NCI-H226 (cell line): ENCODE measurements at places on chromosomes 2 and 18.
A peak's percentile ranks its signal among the peaks of the same experiment; 100 is the strongest.

- DNase-seq = no peak
Measured at GRCh38 chr2:1154710-1155594, 204.3 kb downstream of the SNTG2 start.

GRCh38 chr2:227389231-227389630, 1.5 kb upstream of the SCYGR1 start:
- no peak for DNase-seq

- DNase-seq = peak; percentile 32
Measured at GRCh38 chr2:64543008-64543697, 19.0 kb downstream of the AFTPH start.

DNA sequence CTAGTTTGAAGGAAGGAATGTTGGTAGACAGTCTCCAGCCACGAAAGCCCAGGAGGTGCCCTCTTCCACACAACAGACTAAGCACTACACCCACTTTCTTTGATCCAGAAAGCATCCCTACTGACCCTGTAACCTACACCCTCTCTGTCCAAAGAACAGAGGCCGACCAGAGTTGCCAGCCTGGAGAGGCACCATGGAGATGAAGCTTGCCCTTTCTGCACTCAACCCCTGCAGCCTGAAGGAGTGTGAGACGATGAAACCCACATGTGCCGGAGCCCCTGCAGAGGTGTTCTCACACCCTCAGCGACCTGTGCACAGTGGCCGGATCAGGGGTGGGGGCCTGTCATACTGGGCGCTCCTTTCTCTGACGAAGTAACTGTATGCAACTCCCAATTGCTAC, 136.3 kb downstream of the ZNF516 start:
- DNase-seq = no peak

DNA sequence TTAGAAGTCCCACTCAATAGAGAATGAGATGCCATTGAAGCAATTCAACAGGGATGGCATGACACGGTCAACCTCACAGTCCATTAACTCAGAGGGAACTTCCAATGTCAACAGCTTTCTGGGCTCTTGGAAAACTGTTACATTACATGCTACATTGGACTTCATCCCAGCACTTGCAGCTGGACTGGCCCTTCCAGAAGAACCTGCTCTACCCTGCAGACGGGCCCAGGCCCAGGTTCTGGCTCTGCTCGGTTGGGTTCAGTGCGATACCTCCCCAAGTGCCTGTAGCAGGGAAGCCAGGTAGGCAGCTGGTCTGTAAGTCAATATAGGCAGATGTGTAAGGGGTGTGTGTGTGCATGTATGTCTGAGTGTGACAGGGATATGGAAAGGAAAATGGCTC, 12.9 kb downstream of the LAMA1 start:
- no peak for DNase-seq

DNA sequence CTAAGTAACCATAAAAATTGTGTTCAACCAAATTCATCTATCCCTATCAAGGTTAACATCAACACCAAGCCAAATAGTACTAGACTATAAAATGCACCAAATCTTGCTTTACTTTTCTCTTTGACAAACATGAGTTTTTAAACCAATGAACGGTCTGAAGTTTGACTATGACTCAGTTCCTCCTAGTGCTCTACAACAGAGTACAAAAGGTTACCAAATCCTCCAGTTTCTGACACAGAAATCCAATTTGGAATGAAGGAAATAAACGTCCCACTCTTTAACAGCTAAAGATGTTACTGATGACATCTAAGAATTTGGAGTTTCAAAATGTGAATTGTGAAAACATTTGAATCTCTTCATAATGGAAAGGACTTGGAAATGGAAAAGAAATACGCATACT, 11.8 kb upstream of the ACVR1 start:
- DNase-seq = no peak

GRCh38 chr2:126858013-126858412, 40.7 kb upstream of the TEX51 start:
- no peak for DNase-seq

- peak; percentile 64 for DNase-seq
Measured at GRCh38 chr2:86035883-86036668, 69.6 kb downstream of the POLR1A start.

DNA sequence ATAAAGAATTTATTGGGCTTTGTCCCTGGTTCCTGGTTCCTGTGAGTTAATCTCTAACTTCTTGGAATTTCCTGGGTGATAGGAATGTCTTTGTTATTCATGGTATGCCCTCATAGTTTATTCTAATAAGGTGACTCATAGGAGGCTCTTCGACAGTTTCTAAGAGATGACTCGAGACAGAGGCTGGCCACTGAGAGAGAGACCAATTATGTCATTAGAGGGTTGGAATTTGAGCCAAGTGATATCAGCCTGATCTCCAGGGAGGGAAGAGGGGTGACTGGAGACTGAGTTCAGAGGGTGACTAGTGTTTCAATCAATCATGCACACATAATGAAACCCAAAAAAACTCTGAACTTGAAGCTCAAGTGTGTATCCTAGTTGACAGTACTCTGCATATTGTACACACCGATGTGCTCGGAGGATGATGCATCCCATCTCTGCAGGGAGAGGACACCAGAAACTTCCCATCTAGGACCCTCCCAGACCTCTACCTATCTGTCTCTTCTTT, 185.7 kb downstream of the MTCL1 start:
- peak; percentile 95 for DNase-seq

GRCh38 chr2:98134172-98135005, 47.4 kb downstream of the VWA3B start:
- no peak for DNase-seq

GRCh38 chr18:3508576-3509549, 58.9 kb downstream of the TGIF1 start:
- no peak for DNase-seq

- peak; percentile 24 for DNase-seq
Measured at GRCh38 chr2:26640781-26641564, at the start of gene CIB4. TSS of gene CIB4 (minus strand) at chr2:26641366. CDS start at chr2:26641314, 52 bp downstream.

DNA sequence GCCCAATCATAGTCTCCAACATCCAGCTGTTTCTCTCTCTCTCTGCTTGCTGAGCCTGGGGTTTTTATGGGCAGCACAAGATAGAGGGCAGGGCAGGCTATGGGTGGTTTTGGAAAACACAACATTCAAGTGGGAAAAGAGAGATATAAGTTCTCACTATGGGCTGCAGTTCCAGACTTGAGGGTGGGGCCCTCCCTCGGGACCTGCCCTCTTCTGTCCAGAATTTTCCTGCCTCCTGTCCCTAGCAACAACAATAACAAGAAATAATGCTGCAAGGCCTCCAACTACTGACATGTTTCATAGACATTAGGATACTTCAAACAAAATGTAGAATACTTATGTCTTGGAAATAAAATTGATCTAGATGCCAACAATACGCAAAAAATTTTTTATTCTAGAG, 107.8 kb downstream of the C18orf54 start:
- no peak for DNase-seq

GRCh38 chr2:85800586-85800985, 46.8 kb downstream of the ATOH8 start:
- DNase-seq = no peak

DNA sequence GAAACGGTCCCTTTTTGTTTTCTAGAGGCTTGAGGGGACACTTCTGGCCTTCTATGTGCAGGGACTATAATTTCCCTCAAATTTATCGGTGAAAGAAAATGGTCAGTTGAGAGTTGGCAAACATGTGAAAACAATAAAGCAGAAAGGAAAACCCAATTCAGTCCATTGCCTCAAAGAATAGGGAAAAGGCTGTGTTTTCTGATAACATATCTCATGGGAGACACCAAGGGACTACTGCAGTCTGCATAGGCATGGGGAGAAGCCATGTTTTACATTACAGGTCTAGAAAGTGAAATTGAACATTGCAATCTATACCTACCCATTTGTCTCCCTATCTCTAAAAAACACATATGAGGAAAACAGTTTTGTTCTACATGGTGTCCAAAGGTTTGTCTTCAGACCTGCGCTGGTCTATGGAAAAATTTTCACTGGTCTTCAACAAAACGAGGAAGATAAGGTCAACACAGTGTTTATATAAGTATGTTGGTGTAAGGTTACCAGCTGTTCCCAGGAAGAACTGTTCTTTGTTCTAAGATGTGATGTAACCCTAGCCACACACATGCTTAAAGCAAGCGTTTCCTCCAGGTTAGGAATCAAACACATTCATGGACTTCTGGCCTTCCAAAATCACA, 179.7 kb downstream of the MREG start:
- no peak for DNase-seq

DNA sequence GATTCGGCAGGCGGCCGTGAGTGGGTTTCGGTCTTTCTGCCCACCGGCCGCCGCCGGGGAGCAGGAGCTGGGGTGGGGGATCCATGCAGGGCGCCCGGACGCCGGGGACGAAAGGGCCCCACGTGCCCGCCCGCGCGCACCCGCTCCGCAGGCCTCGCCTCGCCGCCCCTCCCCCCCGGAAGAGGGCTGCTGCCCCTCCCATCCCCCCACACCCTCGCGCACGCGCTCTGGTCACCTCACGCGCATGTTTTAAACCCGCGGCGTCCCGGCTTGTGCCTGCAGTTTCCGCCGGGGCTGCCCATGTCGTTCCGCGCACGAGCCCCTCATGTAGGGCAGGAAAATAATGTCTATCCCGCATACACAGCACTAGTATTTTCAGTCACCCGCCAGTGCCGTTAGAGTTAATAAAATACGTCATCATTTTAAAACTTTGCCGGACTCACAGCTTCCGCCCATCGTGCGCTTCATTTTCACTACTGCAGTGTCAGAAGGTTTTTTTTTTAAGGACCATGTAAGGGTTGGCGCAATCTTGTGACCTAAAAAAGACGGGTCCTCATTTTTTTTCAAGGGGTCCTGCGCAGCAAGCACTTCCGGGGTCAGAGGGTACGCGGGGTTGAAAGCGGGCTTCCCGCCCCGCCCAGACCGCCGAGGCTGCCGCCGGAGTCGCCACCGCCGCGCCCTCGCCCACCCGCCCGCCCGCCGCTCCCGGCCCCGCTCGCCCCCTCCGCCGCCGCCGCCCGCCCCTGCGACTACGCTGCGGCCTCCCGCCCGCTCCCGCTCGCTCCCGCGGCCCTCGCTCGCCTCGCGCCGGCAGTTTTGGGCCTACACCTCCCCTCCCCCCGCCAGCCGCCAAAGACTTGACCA, at the start of gene PCBP1:
Gene PCBP1, plus strand, starts transcription at position 640 of the 864 bp plus-strand sequence. CDS start 267 bp downstream, outside the sequence.
- peak; percentile 84 for DNase-seq

GRCh38 chr2:110816404-110817365, 84.3 kb downstream of the ACOXL start:
- no peak for DNase-seq

- DNase-seq = no peak
Measured at GRCh38 chr2:3587432-3587831, 7.5 kb upstream of the COLEC11 start.

DNA sequence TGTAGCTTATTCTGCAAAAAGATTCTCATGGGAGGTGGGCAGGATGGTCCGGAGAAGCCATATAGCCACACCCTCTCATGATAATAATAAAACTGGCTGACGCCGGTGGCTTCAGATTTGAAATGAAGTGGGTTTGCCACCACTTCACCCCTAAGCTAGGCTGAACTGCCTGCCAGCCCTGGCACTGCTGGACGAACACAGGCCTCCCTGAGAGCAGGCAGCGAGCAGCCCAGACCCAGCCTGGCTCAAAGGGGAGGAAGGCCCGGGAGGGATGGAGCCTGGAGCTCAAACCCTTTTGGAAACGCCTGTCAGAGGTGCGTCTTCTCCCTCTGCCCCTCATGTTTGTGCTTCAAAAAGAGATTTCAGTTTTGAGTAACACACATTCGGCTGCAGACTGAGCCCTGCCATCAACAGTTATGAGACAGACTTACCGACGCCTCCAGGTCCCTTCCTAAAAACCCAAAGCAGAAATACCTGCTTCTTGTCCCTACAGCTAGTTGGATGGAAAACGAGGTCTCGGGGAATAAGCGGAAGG, 71.1 kb upstream of the HPCAL1 start:
- no peak for DNase-seq

DNA sequence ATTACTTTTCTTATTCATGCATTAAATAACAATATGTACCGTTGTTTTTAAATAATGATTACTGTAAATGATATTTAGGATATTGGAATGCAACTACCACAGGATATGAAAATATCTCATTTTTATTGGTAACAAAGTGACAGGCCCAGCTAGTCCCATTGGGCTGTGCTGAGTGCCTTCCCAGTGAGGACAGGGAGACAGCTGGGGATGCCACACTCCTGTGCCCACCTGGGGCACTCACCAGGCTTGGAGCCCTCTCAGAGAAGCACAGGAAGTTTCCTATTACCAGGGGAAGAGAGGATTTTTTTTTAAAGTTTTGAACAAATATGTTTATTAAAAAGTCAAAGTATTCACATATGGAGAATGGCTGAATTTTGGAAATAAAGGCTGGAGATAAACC, 48.9 kb downstream of the PARD6G start:
- no peak for DNase-seq

DNA sequence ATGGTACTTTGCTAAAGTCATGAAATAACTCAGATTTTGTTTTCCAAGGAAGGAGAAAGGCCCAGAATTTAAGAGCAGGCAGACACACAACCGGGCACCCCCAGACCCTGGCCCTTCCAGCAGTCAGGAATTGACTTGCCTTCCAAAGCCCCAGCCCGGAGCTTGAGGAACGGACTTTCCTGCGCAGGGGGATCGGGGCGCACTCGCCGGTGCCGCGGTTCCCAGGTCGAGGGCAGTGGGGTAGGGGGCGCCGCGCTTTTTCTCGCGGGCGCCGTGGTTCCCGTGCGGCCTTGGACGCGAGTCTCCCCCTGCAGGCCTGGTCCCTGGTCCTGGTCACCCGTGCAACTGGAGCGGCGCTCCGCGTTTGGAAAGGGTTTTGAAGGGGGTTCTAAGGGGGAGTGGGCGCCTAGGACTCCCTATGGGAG, 1.2 kb downstream of the ZNF236 start:
- DNase-seq = no peak

GRCh38 chr2:229437467-229437866, 166.4 kb upstream of the PID1 start:
- DNase-seq = no peak

- no peak for DNase-seq
Measured at GRCh38 chr2:60100034-60100433, 453.4 kb downstream of the BCL11A start.

DNA sequence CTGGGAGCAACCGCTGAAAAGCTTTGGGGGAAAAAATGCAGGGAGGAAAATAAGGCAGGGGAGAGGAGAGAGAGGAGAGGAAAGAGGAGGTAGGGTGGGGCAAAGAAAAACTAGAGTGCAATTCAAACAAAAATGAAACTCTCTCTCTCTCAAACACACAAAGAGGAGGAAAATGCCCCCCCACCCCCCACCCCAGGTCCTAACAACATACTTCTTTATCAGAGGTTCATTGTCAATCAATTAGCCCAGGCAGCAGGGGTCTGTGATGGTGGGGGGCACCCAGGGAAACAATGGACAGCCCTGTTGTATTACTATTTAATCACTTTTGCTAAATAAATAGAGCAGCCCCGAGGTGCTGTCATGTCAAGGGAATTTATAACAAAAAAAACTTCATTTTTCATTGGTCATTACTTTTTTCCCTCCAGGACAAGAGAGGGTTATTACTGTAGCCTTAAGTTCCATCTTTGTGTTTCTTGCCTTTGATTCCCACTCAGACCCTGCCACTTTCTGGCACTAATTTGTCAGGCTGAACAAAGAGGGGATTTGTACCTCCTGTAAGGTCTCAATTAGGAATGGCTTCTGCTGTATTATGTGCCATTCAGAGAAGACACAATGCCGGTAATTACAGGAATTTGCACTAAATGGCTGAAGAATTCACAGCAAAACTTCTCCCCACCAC, 55.0 kb downstream of the PLEKHM3 start:
- DNase-seq = no peak
